ENCODE measurements at places on chromosomes 12 and 14. TPM values are rescaled to one million over a fixed set of nuclear protein-coding genes. Genes with fewer than 3 reads are reported as not detected.

OR4K1 gene
- total RNA-seq, result not detected

ZFHX2 gene
- total RNA-seq, result 1.8 TPM

PPM1H gene
- 0.32 TPM for total RNA-seq

HEBP1 gene
- total RNA-seq, result 9.7 TPM

PLBD2 gene
- total RNA-seq, result 11.2 TPM

KCNH5 gene
- not detected for total RNA-seq
